ENCODE measurements at places on chromosomes 2 and 18.
A peak's percentile ranks its signal among the peaks of the same experiment; 100 is the strongest.

- DNase-seq, result no peak
Observed at GRCh38 chr2:237742191-237742590, 56.4 kb upstream of the RBM44 start.

DNA sequence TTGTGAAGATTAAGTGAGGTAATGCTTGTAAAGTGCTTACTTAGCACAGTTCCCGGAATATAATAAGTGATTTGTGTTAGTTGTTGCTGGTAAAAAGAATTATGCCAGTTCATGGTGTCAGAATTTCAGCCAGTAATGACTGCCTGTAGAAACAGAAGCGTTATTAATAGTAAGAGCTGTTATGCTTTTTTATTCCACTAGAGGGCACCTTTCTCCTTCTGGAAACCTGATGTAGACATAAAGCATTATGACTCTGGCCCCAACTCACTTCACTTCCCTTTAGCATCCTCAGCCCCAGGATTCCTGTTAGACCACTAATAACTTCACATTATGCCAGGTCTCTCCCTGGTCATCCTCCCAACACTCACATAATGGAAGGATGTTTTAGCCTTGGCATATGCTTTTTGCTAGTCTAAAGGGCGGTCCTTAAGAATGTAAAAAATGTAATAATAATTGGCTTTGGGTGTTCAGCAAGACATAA lies 34.9 kb downstream of the C18orf54 start:
- no peak for DNase-seq

GRCh38 chr18:46693996-46694395 lies 37.0 kb upstream of the LOXHD1 start:
- DNase-seq, result no peak

GRCh38 chr2:65227020-65227455 lies 593 bp upstream of the ACTR2 start:
- no peak for DNase-seq

GRCh38 chr18:58247363-58247834 lies 203.4 kb downstream of the NEDD4L start:
- DNase-seq, result no peak

DNA sequence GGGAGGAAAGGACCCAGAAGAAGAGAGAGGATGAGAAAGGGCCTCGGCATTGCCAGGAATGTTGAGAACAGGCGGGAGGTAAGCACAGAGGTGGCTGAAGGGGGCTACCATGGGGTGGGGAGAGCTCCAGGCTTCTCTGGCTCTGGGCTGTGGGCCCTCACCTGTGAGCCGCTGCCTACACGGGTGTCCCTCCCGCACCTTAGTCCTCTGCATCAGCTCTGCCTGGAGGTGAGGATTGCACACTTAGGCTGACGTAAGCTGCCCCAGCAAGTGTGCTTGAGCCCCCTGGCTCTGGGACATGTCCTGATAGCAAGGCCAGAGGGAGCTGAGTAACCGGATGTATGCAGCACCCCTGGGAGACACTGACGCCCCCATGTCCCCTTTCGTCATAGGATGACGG lies 33.9 kb downstream of the TMEM18 start:
- DNase-seq, result no peak

- DNase-seq, result no peak
Observed at GRCh38 chr2:160375037-160375436, 118.6 kb downstream of the RBMS1 start.

GRCh38 chr2:195961873-195962272 lies 106.8 kb downstream of the DNAH7 start:
- no peak for DNase-seq

- DNase-seq, result no peak
Observed at GRCh38 chr2:155651851-155652250, 680.7 kb downstream of the NR4A2 start.

DNA sequence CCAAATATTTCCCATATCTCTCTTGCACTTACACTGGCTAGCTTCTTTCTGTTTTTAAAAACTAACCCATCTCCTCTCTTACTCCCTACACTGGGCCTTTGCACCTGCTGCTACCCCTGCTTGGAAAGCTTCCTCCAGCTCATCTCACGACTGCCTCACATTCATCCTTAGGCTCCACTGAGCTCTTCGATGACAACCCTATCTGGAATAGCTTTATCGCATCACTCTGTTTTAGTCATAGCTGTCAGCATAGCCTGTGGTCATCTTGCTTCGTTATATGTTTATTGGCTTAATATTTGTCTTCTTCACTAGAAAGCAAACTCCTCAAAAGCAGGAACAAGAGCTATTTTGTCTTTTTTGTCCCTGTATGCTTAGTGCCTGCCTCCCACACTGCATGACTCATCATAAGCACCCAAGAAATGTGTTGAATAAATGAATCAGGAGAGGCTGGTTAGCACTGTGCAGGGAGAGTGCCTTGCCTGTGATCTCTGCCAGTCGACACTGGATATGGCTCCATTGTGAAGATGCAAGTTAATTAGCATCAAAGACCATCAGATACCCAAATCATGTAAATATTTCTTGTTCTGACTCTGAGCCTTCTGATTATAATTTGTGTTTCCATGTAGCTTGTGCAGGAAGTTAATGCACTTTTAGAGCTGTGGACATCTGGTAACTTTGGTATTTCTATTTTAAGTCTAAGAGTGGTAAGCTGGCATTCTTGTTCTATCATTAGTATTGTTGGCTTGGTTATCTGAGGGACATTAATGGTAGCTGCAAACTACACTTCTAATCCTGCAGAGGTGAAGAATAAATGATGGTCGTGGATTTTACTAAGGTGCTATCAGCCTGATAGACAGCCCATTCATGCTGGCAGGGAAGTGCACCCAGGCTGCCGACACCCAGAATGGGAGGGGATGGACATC lies 10.3 kb upstream of the DYTN start:
- DNase-seq, result no peak

- no peak for DNase-seq
Observed at GRCh38 chr18:70384181-70384790, 95.4 kb downstream of the SOCS6 start.

- DNase-seq, result no peak
Observed at GRCh38 chr2:218369330-218369729, 12.7 kb downstream of the CATIP start.

DNA sequence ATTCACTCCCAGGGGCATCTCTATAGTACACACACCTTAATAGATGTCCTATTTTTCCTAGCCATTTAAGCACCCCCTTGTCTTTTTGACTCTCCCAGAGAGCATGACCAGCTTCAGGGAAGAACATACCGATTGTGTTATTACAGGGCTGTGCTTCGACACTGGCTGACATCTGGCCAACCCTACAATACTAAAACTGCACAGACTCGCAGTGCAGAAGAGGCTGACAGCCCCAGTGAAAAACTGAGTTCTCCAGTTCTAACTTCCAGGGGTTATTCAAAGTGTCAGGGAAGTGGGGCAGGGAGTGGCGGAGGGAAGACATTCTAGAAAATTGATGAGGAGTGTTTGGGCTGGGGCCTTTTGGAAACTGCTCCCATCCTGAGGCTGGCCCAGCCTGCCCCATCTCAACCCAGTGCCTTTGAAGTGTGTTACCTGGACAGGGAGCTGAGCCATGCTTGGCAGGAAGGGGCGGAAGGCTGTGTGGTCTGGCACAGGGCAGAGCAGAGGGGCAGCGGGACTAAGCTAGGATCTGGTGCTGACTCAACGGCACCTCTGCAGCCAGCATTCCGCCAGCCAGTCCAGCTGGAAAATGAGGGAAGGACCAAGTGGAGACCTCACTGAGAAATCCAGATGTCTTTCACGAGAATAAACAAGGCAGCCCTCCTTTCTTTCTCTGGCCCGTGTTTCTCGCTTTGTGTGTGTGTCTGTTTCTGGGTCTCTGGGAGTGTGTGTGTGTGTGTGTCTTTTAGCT lies 15.4 kb upstream of the IGFBP5 start:
- peak; percentile 6 for DNase-seq

GRCh38 chr2:125850541-125850940 lies 805.4 kb upstream of the GYPC start:
- DNase-seq, result no peak

DNA sequence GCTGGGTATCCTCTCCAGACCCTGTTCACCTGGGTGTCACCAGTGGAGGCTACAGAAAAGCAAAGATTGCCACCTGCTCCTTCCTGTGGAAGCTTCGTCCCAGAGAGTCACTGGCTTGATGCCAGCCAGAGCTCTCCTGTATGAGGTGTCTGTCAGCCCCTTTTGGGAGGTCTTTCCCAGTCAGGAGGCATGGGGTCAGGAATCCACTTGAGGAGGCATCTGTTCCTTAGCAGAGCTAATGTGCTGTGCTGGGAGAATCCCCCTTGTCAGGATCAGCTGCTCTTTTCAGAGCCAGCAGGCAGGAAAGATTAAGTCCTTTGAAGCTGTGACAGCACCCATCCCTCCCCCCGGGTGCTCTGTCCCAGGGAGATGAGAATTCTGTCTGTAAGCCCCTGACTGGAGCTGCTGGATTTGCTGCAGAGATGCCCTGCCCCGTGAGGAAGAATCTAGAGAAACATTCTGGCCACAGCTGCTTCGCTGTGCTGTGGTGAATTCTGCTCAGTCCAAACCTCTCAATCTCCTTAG lies 121.8 kb downstream of the GPR39 start:
- no peak for DNase-seq

- DNase-seq, result no peak
Observed at GRCh38 chr2:217182926-217183325, 323.1 kb upstream of the TNP1 start.

- no peak for DNase-seq
Observed at GRCh38 chr18:75003764-75004690, 204.9 kb downstream of the PTGR3 start.

GRCh38 chr2:59888015-59888414 lies 665.4 kb downstream of the BCL11A start:
- no peak for DNase-seq

- no peak for DNase-seq
Observed at GRCh38 chr2:204706939-204707338, 161.7 kb downstream of the PARD3B start.

GRCh38 chr18:53610957-53611356 lies 613.5 kb downstream of the MBD2 start:
- DNase-seq, result no peak

- DNase-seq, result no peak
Observed at GRCh38 chr18:37741032-37741623, 175.5 kb upstream of the CELF4 start.

DNA sequence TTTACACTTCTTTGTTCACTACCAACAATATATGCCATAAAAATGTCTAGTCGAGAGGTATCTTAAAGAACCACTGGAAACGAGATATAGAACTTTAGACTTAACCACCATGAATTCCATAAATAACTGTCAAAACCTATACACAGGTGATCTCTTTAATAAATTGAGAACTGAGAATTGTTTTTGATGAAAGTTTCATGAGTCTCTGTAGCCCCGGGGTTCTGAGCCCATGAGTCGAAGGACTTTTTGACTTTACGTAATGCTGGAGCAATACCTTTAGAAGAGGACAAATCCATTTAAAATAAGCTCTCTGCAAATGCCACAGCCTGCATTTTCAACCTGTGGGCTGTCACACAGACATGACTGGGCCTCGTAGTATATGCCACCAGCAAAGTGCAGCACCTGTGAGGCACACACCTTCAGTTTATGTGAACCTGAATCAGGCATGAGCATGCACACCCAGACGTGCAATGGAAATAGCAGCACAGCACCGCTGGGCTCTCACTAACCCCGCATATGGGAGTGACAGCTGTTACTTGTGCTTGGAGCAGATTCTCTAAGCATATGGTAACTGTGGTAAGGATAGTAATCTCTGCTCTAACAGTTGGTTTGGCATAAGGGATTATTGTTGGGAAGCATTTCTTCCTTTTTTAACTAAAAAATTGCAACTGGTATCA lies 383.2 kb downstream of the SOCS6 start:
- no peak for DNase-seq

- DNase-seq, result no peak
Observed at GRCh38 chr2:225466891-225467604, 67.5 kb downstream of the NYAP2 start.

- DNase-seq, result peak; percentile 68
Observed at GRCh38 chr18:6363216-6363615, 51.5 kb downstream of the L3MBTL4 start.

- no peak for DNase-seq
Observed at GRCh38 chr2:81276595-81276994, 972.0 kb upstream of the LRRTM1 start.

DNA sequence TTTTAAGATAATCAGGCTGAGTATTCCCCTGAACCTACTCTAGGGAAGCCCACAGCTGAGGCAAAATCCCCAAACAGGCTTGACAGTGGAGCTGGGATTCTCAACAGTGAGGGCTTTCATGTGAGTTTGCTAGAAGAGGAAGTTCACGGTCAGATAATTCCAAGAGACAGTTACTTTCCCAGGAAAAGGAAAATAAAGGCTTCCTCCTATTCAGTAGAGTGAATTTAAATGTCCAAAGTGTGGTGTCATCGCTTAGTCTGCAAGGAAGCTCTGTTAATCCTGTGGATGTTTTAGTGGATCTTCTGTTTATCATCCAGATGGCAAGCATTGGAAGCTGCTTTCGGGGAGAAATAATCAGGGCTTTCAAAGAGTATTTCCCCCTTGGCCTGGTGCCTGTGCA lies 119.8 kb downstream of the RPIA start:
- no peak for DNase-seq

- peak; percentile 47 for DNase-seq
Observed at GRCh38 chr2:127592761-127593227, 53.2 kb upstream of the GPR17 start.

DNA sequence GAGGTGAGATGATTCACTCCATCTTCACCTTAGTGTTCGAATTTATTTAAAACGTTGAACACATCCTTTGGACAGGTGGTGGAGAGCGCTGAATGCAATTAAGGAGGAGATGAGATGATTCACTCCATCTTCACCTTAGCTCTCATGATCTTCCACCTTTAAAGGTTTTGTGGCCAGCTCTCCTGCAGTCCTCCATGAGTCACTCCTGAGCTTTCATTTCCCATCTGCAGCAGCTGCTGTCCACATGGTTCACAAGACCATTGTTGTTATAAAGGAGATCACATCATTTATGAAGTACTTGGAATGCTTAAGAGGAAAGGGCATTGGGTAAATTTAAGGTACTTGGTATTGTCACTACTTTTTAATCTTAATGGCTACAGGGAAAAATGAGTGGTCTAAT lies 298.5 kb downstream of the PAX3 start:
- DNase-seq, result no peak

DNA sequence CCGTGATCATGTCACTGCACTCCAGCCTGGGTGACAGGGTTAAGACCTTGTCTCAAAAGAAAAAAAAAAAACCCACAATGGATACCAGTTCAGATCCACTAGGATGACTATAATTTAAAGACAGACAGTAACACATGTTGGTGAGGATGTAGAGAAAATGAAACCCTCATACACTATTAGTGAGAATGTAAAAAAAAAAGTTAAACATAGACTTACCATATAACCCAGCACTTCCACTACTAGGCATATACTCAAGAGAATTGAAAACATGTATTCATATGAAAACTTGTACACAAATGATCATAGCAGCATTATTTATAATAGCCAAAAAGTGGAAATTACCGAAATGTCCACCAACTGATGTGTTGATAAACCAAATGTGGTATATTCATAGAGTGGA lies 48.7 kb downstream of the KIF3C start:
- DNase-seq, result no peak

- no peak for DNase-seq
Observed at GRCh38 chr2:46470114-46470628, 9.2 kb upstream of the TMEM247 start.

GRCh38 chr2:201369775-201370174 lies 12.6 kb upstream of the FLACC1 start:
- DNase-seq, result no peak

- DNase-seq, result no peak
Observed at GRCh38 chr2:86443631-86444350, 2.6 kb downstream of the KDM3A start.

GRCh38 chr2:225486236-225486635 lies 86.7 kb downstream of the NYAP2 start:
- no peak for DNase-seq

- no peak for DNase-seq
Observed at GRCh38 chr2:10546975-10547391, 98.9 kb upstream of the ODC1 start.

GRCh38 chr2:79612999-79613398 lies 100.1 kb downstream of the CTNNA2 start:
- DNase-seq, result no peak

Measured in natural killer cell treated with Interleukin-12 subunit alpha and Interleukin-12 subunit beta and Interleukin-15 and Interleukin-18, amount 100 ng/mL, for 72 hours (primary cell).